ENCODE measurements at places on chromosomes 2 and 18.

GRCh38 chr2:637406-637776, 39.8 kb downstream of the TMEM18 start:
- DNase-seq = no peak

- DNase-seq = no peak
Observed at GRCh38 chr18:74497778-74498177, 1.6 kb downstream of the CNDP2 start.

GRCh38 chr18:61896757-61897156, 4.0 kb upstream of the RNF152 start:
- no peak for DNase-seq

DNA sequence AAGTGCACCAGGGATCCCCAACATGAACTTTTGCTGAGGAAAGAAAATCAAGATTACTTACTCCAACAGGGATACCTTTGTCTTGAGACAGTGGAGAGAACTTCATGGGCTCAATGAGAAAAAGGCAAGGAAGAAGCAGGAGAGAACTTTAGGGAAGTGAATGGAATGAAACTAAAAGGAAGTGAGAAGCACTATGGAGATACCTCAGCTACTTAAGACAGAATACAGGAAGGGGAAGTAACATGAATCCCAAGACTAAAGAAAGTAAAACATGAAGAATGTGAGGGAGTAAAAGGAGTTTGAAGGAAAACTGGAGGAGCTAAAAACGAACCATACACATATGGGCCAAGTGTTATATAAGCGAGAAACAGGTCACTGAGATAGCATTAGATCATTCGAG, 32.4 kb upstream of the ACTR3 start:
- no peak for DNase-seq

DNA sequence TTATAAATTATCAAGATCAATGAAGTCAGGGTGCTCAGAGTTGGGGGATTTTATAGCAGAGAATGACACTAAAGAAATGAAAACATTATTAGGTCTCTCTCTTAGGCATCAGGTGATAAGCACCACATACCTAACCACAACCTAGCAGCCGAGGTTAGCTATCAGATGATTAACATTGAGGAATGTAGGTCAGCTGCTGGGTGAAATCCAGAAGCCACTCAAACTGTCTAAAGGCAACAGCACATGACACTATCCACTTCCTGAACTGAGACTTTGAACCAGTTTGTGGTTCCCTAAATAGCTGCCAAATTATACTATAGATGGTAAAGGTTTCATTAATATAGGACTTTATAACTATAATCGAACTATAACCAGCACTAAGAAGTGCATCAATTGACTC, 4.7 kb downstream of the EPG5 start:
- DNase-seq = no peak

DNA sequence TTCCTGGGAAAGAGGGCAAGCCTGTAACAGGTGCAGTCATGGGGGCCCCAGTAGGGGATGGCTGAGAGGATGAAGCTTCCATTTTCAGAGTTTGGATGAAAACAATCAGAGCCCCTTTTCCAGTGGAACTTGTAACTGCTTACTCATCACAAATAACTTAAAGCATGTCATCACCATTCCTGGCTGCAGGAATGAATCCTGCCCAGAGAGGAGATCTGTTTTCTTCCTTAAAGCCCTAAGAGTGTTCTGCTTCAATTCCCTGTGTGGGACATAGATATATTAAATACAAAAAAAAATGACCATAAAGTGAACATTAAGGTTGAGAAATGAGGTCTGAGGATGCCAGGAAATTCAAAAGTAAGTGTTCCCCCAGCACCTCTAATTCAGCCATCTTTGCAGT, 183.4 kb upstream of the MEIS1 start:
- DNase-seq = no peak

DNA sequence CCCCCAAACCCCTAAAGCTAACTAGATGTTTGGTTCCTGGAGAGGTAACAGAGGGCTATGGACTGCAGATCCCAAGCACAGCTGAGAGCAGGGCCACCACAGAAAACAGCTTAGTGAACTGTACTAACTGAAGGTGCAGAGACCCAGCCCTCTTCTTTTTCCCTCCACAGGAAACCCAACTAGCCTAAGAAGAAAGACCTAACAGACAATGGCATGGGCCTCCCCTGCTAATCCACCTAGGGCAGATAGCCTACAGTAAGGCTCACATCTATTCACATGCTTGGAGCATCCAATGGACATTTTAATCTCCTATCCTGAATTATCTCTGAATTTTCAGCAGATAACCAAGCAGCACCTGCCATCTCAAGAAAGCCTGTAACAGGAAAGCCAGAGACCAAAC, 8.8 kb upstream of the FECH start:
- no peak for DNase-seq

- DNase-seq = peak; percentile 47
Observed at GRCh38 chr2:158967114-158967730, 1.2 kb upstream of the TANC1 start.

- DNase-seq = no peak
Observed at GRCh38 chr18:8959551-8960135, 142.9 kb upstream of the NDUFV2 start.

DNA sequence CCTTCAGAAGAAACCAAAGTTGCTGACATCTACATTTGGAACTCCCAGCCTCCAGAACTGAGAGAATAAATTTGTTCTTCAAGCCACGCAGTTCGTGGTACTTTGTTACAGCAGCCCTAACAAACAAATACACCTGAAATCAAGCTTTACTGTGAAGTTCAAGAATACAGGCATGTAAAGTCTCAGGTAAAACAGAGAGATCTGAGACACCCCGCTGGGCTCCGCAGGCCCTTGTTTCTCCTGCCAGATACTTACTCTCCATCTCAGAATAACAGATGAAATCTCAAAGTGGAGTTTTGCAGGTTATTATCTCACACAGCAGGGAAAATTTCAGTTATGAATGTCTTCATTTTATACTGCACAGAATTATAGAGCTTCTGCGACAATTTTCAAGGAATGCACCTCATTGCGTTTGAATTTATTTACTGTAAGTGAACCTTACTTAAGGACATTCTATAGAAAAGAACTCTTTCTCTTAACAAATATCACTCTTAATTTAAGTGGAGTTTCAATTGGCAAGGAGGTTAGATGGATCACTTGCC, 492.4 kb upstream of the LRATD1 start:
- no peak for DNase-seq

DNA sequence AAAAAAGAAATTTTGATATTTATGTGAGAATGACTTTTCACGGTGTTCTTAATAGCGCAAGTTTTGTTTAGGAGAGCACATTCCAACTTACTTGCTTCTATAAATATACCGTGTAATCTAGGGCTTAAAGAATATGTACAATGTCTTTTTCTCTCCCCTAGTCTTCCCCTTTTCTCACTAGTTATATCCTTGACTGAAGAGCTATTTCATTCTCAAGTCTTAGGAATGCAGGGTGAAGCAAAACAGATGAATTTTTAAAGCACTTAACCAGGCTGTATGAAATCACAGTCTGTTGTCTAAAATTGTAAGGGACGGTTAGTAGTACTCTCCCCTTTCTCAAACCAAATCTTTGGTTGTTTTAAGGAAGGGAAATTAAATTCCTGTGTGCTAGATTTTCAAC, 29.6 kb upstream of the SLC30A6 start:
- DNase-seq = no peak

- DNase-seq = no peak
Observed at GRCh38 chr2:139214801-139215200, 434.6 kb upstream of the NXPH2 start.

Data from femur (tissue), 1 donor.